ENCODE measurements at places on chromosomes 3 and 15.

DNA sequence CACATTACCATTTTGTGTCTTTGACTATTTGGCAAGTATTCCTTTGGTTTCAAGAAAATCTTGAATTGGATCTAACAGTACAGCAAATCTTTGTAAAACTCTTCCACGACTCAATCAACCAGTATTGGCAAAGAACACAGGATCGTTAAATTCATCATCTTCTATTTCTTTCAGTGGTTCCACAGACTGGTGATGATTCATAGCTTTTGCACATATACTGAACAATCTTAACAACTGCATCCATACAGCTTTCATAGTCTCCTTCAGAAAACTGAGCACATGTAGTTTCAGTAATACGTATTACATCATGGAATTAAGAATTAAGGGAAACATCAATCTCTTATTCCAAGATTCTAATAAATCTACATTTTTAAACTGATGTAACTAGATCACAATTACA is 91.6 kb upstream of the LIPC start:
- no peak for DNase-seq

DNA sequence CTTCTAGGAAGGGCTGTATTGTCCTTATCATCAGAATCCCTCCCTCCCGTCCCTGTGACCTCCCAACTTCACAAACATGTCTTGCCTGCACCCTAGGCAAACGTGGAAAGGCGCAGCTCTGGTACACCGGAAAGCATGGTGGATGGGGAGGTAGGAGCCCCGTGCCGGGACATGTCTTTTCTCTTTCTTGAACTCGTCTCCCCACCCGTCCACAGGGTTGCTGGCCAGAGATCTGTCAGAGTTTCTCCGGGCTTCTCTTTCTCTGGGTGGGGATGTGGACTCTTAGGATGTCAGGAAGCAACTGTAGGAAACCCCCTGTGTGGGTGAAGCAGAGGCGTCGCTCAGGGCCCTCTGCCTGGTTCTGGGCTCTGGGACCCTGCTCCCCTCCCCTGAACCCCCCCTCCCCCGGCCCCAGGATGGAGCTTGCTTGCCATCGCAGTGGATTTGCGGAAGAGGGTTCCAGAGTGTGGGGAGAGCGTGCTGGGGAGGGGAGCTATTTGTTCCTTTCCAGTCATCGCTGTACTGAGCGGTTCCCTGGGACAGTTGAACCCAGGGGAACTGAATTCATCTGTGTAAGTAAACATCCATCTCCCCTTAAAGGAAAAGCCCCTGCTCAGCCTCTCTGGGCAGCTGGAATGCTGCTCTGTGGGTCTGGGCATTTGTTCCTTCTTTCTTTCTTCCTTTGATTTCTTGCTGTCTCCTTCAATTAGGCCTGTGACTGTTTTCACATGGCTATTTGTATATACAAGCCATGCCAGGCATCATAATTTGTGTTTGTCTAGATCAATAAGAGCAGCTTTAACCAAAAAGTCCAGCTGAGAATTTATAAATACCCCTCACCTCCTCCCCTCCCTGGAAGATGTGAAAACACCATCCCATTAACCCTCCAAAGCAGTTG is 72.8 kb downstream of the SMAD3 start:
- DNase-seq = no peak

GRCh38 chr3:5545719-5546118 is 358.2 kb downstream of the EDEM1 start:
- DNase-seq = no peak

DNA sequence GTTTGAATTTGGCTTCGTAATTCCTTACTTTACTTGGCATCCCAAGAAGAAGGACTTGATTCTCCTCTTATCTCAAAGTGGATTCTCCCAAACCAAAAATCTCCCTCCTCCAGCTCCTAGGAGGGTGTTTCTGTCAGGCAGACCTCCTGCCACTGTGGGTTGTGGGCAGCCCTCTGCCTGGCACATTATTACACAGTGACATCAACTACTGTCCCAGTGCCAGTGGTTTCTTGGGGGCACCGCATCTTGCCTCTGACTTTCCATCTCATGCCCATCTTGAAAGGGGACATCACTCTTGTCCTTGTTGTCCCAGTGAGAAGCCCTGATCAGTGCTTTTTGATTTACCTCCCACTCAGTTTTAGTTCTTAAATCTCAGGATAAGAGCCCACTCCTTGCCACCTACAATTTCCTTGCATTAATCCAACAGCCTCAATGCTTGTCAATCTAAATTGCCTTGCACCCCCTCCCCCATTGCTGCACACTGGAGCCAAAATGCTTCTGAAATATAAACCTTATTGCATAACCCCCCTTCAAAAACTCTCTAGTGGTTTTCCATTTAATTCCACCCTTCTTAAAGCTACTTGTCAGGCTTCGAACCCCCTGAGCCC is 81.0 kb downstream of the TRAK1 start:
- no peak for DNase-seq

DNA sequence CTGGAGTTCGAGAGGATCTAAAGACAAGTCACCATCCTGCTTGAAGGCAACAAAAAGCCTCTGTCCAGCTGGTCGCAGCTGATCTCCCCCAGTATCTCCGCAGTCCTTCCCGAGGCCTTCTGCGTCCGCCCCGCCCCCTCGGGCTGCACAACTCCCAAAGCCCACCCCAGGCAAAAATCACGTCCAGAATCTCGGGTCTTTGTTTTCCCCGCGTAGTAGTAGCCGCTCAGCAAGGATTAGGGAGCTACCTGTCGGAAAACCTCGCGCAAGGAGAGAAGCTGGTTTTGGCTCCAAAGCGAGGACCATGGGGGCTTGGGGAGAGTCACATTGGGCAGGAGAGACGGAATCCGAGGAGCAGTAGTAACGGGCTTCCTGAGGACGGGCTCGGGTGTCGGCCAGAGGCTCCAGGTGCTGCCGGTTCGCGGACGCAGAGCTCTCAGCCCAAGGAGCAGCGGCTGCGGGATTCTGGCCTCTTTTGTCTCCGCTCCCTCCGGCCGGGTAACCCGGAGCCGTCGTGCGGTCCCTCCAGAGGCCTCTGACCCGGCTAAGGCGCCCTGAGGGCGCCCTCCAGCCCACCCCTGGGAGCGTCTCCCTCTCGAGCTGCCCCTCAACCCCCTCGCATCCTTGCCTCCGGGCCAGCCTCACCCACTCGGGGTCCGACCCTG is 401 bp downstream of the ZSCAN29 start:
- DNase-seq = no peak

DNA sequence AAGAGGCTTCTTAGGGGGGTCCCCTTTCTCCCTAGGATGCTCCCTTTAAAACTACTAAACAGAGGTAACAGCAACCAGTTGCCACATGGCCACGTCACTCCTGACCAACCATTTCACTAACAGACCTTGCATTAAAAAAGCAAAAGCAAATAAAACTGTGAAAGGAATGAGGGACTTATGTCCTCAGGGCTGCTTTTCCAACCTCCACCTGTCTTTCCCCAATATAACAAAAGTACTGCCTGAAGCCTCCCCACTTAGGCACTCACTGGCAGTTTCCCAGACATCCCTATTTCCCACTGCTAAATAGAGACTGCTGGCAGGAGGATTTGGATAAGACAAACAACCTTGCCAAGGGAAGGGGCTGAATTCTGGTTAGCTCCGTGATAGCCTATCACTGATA is 130.3 kb downstream of the ATP8B4 start:
- no peak for DNase-seq

- DNase-seq = no peak
Measured at GRCh38 chr3:114606336-114606735, 312.5 kb downstream of the TIGIT start.

- DNase-seq = no peak
Measured at GRCh38 chr15:70092464-70093027, 5.2 kb downstream of the TLE3 start.

Data from activated CD4-positive, alpha-beta T cell treated with anti-CD3 and anti-CD28 coated beads, Interleukin-2, amount 50 U/mL, for 24 hours (primary cell).